ENCODE measurements at places on chromosomes 11 and 22. TPM values are rescaled to one million over a fixed set of nuclear protein-coding genes. Genes with fewer than 3 reads are reported as not detected.
A peak's percentile ranks its signal among the peaks of the same experiment; 100 is the strongest.

DNA sequence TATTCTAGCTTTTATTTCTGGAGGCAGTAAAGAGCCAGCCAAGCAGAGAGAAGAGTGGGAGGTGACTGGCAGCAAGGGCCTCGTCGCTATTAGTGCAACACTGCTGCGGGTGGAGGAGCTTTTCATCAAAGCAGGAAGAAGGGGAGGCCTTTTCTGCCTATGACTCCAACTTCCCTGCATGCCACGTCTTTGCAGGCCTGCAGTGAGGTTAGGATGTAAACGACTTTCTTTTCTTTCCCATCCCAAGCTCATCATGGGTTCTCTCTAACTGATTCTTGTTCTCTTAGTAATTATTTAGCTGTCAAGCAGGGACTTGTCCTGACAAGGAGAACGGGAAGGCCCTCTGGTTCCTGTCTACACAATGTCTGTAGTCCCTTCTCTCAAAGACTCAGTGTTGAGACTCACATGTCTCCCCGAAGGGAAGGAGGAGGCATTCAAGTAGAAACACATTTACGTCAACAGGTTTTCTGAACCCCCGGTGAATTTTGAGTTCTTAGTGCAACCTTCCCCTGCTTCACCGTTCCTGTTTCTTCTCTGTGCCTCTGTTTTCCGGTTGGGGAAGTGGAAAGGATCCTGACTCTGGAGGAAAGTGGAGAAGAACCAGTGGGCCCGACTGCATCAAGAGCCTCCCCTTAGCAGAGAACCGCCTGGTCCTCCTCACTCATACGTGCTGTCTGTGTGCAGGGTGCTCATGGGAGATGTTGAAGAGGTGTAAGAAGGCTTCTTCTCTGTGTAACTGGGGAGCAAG, 56.9 kb downstream of the PACS1 start:
- DNase-seq: peak; percentile 66

The GSTT2B gene
- total RNA-seq: 0.68 TPM

DNA sequence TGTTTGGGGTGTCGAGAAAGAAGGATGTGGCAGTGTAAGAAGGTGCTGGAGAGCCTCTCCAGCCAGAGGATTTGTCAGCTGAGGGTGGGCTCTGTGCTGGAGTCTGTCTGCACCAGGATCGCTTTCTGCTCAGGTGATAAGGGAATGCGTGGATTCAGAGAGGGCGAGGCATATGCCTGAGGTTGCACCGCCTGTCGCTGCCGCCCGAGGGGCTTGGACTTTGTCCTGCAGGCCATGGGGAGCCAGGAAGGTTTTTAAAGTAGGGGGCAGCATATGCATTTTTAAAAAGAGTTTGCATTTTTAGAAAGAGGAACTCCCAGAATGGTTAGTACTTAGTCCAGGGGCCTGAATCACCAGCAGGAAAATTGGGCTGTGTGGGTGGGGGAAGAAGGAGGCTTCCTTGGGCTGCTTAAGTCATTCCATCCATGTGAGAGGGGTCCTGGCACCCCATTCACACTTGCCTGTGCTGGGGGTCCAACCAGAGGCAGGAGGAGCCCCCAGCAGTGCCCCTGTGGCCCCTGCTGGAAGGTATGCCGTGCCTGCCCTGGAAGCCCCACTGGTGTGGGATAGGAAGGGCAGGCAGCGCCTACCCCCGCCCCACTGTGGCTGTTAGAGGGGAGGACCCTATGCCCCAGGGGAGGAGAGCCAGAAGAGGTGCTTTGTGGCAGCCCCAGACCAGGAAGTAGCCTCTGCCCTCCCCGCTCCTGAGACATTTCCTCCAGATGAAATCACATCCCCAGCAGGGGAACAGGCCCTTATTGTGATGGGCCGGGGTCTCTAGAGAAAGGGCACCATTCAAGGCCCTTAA, 35.8 kb upstream of the MYRF start:
- no peak for DNase-seq

DNA sequence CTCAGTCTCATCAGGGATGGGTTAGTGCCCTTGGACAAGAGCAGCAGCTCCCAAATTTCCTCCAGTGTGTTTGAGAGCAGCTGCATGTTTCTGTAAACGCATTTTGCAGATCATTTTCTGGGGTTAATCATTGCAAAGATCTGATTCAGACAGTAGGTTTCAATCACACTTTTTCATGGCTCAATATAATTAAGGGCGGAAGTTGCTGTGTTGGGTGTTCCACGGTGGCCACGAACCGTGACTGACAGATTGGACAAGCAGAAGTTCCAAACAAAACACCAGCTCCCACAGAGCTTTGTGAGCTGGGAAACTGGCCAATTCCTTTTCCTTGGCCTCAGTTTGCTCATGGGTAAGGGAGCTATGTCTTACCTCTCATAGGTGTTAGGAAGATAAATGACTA, 8.4 kb upstream of the RASSF10 start:
- DNase-seq: peak; percentile 23

DNA sequence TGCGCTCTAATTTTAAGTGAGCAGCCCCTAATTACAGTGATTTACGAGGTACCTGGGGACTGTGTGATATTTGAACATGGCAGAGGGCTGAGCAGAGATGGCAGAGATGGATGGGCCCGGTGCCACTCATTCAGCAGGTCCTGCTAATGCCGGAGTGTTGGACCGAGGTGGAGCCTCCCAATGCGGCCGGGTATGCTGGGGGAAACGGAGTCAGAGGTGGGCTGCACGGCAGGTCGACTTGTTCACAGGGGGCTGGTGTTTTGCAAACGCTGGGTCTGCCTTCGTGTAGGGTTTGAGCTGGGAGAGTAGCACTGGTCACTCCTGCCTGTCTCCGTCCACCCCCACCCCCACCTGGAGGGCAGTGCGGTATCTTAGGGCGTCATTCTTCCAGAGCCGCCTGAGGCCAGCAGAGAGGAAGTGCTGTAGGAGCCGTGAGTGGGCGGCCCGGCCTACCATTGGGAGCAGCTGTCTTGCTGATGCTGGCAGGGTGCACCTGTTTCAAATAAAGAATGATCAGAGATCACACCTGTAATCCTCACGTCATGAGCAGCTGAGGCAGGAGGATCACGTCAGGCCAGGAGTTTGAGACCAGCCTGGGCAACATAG, 122.6 kb downstream of the IGLL1 start:
- no peak for DNase-seq
